Karpas-422 (cell line): ENCODE measurements at places on chromosomes 2 and 18.

DNA sequence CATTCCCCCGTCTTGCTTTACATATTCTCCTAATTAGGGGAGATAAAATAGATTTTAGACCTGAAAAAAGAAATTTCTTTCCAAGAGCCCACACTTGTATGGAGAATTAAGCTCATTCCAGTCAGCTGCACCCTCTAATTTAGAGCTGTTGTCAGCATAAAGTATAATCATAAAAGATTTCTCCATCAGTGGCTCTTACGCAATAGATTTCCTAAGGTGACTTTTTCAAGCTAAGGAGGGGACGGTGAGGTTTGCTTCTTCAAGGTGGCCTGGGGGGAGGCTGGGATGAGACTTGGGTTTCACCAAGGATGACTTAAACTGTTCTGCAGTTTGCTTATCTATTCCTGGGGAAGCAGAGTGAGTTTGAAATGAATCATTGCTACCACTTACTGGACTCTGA, 426.2 kb downstream of the NBAS start:
- no peaks in the 10 kb centered on the region for H3K27me3 ChIP-seq
- H3K4me3 ChIP-seq = no peak overlapping the region
- DNase-seq = no peak
- no peak overlapping the region for H3K27ac ChIP-seq

DNA sequence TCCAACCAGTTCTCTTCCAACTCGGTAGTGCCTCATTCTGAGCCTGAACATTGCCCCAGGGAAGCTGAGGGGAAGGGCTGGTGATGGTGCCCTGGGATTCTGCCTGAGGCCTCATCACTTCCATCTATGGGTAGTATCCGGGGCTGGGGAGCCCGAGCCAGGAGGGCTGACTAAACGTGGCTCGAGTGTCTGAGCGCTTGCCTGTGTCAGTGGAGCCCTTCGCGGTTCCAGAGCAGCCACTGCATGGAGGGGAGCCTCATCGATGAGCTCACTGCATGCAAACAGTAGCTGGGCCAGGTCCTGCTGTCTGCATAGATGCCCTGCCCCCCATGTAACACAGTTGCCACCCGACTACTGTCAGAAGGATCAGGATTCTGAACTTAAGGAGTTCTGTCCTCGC, 129.3 kb downstream of the GLI2 start:
- H3K4me3 ChIP-seq = no peak overlapping the region
- H3K4me1 ChIP-seq = no peaks in the 10 kb centered on the region
- H3K36me3 ChIP-seq = no peaks in the 10 kb centered on the region
- no peak for DNase-seq

- DNase-seq = no peak
- H3K27ac ChIP-seq = no peak overlapping the region
- H3K36me3 ChIP-seq = 0 out of 2 replicates have a peak, but pooled peaks cover 4% of the 10 kb centered on the region
- no peak overlapping the region for H3K4me3 ChIP-seq
- no peaks in the 10 kb centered on the region for H3K27me3 ChIP-seq
These were observed 24.5 kb downstream of the NFATC1 start for GRCh38 chr18:79420033-79420745.

DNA sequence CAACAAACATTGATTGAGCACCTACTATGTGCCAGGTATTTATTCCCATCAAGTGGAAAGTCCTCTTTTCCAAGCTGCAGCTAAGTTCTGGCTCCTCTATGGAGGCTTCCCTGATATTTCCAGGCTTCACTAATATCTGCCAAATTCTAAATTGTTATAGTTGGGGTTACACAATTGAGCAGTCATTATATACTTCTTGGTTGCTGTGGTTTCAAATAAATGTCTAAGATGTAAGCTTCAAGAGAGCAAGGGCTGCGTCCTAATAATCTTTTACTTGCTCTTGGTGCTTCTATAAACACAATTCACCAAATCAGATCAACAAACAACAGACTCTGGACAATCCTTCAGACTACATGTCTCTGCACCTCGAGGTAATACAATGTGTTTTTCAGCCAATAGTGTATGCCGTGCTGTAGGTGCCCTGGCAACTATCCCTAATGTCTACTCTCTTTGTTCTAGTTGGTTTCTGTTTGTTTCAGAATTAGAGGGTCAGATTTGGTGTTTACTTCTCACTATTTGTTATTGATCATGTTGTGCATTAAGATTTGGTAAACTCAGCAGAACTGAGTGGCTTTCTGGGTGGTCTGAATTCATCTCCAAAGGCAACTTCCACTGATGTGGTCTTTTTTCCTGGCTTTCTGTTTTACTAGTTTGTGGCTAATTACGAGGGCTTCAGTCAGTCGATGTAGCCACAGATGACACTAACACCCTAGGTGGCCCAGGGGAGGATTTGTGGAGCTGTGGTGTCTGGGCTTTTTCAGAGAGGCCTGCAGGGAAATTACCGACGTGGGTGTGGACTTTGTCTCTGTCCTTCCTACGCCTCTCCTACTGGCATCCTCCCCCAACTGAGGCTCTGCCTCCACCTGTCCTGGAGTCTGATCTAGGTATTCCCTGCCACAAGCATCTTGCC, 50.4 kb downstream of the CDCA7 start:
- H3K27me3 ChIP-seq = no peaks in the 10 kb centered on the region
- no peak for DNase-seq
- H3K36me3 ChIP-seq = no peaks in the 10 kb centered on the region
- no peaks in the 10 kb centered on the region; the same call in 1 of the 2 replicates for H3K4me1 ChIP-seq
- no peak overlapping the region for H3K4me3 ChIP-seq
- H3K27ac ChIP-seq = no peak overlapping the region
